Left ventricle myocardium inferior (tissue), 1 donor: ENCODE measurements at places on chromosomes 4 and X. TPM values are rescaled to one million over a fixed set of nuclear protein-coding genes. Genes with fewer than 3 reads are reported as not detected.

DNA sequence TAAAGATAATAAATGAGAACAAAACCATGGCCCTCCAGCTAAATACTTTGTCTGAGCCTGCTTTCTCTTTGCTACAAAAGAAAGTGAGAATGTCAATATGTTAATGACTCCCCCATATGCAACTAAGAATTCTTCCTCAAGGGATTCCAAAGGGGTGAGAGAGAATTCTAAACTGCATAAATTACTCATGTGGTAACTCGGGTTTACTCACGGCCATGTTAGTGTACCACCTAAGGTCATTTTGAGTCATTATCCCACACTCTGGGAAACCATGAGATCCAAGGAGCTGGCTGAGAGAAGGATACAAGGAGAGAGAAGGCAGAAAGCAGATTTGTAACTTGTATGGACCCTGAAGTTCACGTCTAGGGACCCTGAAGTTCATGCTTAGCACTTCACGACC is 190.3 kb downstream of the DHX15 start:
- H3K4me1 ChIP-seq, result no peaks in the 10 kb centered on the region
- no peak overlapping the region for H3K4me3 ChIP-seq
- no peak overlapping the region for H3K27ac ChIP-seq

- H3K27ac ChIP-seq, result no peak overlapping the region
- peaks cover 21% of the 10 kb centered on the region for H3K4me1 ChIP-seq
- H3K36me3 ChIP-seq, result no peaks in the 10 kb centered on the region
- no peaks in the 10 kb centered on the region for H3K27me3 ChIP-seq
These were observed 14.4 kb downstream of the MGARP start for GRCh38 chr4:139265654-139266053.

- no peaks in the 10 kb centered on the region for H3K27me3 ChIP-seq
- no peak overlapping the region for H3K27ac ChIP-seq
- H3K4me1 ChIP-seq, result peaks cover 13% of the 10 kb centered on the region
- H3K4me3 ChIP-seq, result no peak overlapping the region
- no peak for DNase-seq
- peaks cover 24% of the 10 kb centered on the region for H3K36me3 ChIP-seq
These were observed 24.4 kb downstream of the TMEM144 start for GRCh38 chr4:158234671-158235070.

DNA sequence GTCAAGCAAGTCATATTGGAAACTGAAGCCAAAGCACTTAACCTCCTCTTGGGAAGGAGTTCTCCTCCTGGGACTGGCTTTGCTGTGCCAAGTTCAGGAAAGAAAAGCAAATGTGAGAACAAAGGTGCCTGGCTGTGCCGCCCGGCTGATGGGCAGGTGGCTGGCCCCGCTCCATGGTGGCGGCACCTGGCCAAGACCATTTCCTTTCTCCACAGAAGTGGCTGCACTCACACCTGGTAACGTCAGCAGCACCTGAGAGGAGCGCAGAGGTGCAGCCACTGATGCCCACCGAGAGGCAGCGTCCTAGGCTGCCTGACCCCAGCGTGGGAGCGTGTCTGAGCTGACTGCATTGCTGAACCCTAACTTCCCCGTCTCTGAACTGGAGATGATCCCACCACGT is 54.3 kb downstream of the DCTD start:
- no peak overlapping the region for H3K27ac ChIP-seq
- no peaks in the 10 kb centered on the region for H3K27me3 ChIP-seq
- DNase-seq, result no peak
- H3K4me1 ChIP-seq, result no peaks in the 10 kb centered on the region

- H3K27ac ChIP-seq, result no peak overlapping the region
- H3K36me3 ChIP-seq, result no peaks in the 10 kb centered on the region
- H3K4me1 ChIP-seq, result peaks cover 4% of the 10 kb centered on the region
- no peak for DNase-seq
- H3K4me3 ChIP-seq, result no peak overlapping the region
These were observed 75.1 kb downstream of the PDGFC start for GRCh38 chr4:156896527-156896926.

DNA sequence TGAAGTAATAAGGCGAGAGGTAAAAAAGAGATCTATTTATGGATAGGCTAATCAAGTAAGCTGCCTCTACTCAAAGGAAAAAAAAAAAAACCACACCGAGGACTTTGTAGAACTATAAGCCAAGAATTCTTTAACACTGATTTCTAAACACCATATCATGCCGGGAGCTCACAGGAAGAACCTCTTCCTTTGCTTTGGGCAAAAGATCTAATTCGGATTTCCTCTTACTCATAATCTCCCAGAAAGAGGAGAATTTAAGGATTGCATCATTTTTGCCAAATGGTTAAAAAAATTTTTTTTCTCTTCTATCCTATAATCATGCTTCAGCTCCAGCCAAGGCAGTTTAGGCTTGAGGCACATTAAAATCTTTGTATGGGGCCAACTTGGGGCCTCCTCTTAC is 95.5 kb downstream of the ZNF827 start:
- no peak for DNase-seq
- no peak overlapping the region for H3K27ac ChIP-seq
- no peaks in the 10 kb centered on the region for H3K27me3 ChIP-seq
- no peak overlapping the region for H3K4me3 ChIP-seq
- peaks cover 15% of the 10 kb centered on the region for H3K4me1 ChIP-seq
- peaks cover 11% of the 10 kb centered on the region for H3K36me3 ChIP-seq

GRCh38 chr4:8157944-8158709 is 486 bp downstream of the ABLIM2 start:
- DNase-seq, result no peak
- H3K27me3 ChIP-seq, result peaks cover 11% of the 10 kb centered on the region
- no peaks in the 10 kb centered on the region for H3K36me3 ChIP-seq
- H3K4me3 ChIP-seq, result peak overlapping the region; percentile 82
- H3K4me1 ChIP-seq, result peaks cover 39% of the 10 kb centered on the region
- peak overlapping the region; percentile 45 for H3K27ac ChIP-seq

DNA sequence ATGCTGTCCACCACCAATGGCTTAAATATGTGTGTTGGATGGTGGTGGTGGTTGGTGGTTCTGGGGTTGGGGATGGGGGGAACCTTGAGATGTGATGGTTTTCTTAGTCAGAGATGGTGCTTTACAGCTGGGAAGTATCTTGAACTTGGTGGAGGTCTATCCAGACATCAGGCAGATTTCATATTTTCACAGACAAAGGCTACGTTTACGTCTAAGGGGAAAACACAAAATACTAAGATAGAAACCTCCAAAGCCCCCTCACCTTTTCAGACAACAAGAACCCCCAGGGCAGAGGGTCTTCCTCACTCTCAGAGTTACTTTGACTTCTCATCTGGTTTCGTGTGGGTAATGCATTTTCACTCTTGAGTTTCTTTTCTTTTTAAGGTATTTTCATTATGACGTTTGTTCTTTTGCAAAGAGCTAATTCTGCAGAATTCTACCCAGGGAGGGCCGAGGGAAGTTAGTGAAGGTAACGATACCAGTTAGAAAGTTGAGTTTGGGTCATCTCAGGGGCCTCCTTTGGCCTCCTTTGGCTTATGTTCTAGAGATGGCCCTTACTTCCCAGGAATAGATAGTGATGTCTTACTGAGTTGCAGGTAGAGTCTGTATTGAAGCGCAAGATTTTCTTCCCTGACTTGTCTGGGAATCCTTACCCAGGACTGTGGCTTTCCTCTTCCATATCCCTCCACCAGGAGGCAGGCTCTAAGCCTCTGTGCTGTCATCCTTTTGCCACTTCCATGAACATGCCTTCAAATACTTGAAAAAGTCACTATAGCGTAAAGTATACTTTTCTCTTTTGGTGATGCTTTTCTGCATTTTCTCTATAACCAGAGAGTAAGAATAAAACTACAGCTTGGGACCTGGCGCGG is 31.9 kb downstream of the RHOH start:
- no peaks in the 10 kb centered on the region for H3K36me3 ChIP-seq
- H3K27me3 ChIP-seq, result peaks cover 17% of the 10 kb centered on the region
- DNase-seq, result no peak
- H3K4me1 ChIP-seq, result no peaks in the 10 kb centered on the region
- no peak overlapping the region for H3K4me3 ChIP-seq

- no peaks in the 10 kb centered on the region for H3K36me3 ChIP-seq
- no peak overlapping the region for H3K4me3 ChIP-seq
- no peak overlapping the region for H3K27ac ChIP-seq
- DNase-seq, result no peak
- no peaks in the 10 kb centered on the region for H3K27me3 ChIP-seq
These were observed 34.4 kb downstream of the GLRA3 start for GRCh38 chr4:174794543-174795094.

- H3K4me1 ChIP-seq, result no peaks in the 10 kb centered on the region
- no peak for DNase-seq
- no peaks in the 10 kb centered on the region for H3K36me3 ChIP-seq
- H3K27ac ChIP-seq, result no peak overlapping the region
- H3K27me3 ChIP-seq, result no peaks in the 10 kb centered on the region
These were observed 373.5 kb upstream of the ARX start for GRCh38 chrX:25389266-25389665.

- H3K27me3 ChIP-seq, result no peaks in the 10 kb centered on the region
- H3K4me1 ChIP-seq, result peaks cover 47% of the 10 kb centered on the region
- H3K4me3 ChIP-seq, result no peak overlapping the region
- no peaks in the 10 kb centered on the region for H3K36me3 ChIP-seq
- no peak overlapping the region for H3K27ac ChIP-seq
These were observed 84.3 kb upstream of the PRSS48 start for GRCh38 chr4:151192556-151193235.

- no peak overlapping the region for H3K27ac ChIP-seq
- no peaks in the 10 kb centered on the region for H3K4me1 ChIP-seq
- no peak for DNase-seq
- H3K36me3 ChIP-seq, result no peaks in the 10 kb centered on the region
- H3K4me3 ChIP-seq, result no peak overlapping the region
- H3K27me3 ChIP-seq, result no peaks in the 10 kb centered on the region
These were observed 12.9 kb downstream of the CSF2RA start for GRCh38 chrX:1281521-1281920.

GRCh38 chr4:6946497-6946896 is 36.9 kb downstream of the TBC1D14 start:
- no peak overlapping the region for H3K27ac ChIP-seq
- no peak for DNase-seq
- H3K4me1 ChIP-seq, result peaks cover 34% of the 10 kb centered on the region
- no peaks in the 10 kb centered on the region for H3K27me3 ChIP-seq
- no peaks in the 10 kb centered on the region for H3K36me3 ChIP-seq
- H3K4me3 ChIP-seq, result no peak overlapping the region

DNA sequence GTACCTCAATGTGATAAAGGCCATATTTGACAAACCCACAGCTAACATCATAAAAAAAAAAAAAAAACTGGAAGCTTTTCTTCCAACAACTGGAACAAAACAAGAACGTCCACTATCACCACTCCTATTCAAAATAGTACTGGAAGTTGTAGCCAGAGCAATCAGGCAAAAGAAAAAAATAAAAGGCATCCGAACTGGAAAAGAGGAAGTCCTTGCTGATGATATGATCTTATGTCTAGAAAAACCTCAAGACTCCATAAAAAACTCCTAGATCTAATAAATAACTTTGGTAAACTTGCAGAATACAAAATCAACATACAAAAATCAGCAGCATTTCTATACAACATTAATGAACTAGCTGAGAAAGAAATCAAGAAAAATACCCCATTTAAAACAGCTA is 134.3 kb downstream of the TEX11 start:
- no peak overlapping the region for H3K4me3 ChIP-seq
- H3K36me3 ChIP-seq, result no peaks in the 10 kb centered on the region
- no peak overlapping the region for H3K27ac ChIP-seq
- no peak for DNase-seq
- no peaks in the 10 kb centered on the region for H3K4me1 ChIP-seq
- no peaks in the 10 kb centered on the region for H3K27me3 ChIP-seq

GRCh38 chrX:38172596-38172995 is 48.1 kb downstream of the SRPX start:
- no peaks in the 10 kb centered on the region for H3K27me3 ChIP-seq
- DNase-seq, result no peak
- no peak overlapping the region for H3K27ac ChIP-seq
- H3K4me3 ChIP-seq, result no peak overlapping the region
- H3K4me1 ChIP-seq, result no peaks in the 10 kb centered on the region

DNA sequence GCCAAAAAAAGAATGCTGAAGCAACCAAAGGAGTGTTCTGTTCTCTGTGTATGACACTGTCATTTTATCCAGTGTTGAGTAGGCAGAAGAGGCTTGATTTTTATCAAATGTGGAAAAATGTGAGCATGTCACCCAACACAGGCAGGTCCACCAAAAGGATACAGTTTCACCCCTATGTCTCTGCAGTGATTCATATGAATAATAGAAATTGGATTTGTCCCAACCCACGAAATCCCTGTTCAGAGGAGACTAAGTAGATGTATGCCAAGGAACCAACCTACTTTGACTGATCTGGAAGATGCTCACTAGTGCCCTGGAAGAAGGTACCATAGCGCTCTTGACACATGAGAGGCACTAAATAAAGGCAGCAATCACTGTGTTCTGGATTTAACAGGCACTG is 72.5 kb downstream of the FGF13 start:
- DNase-seq, result no peak
- H3K36me3 ChIP-seq, result no peaks in the 10 kb centered on the region
- no peaks in the 10 kb centered on the region for H3K27me3 ChIP-seq
- no peak overlapping the region for H3K4me3 ChIP-seq

- no peaks in the 10 kb centered on the region for H3K27me3 ChIP-seq
- H3K36me3 ChIP-seq, result no peaks in the 10 kb centered on the region
- H3K4me1 ChIP-seq, result peaks cover 27% of the 10 kb centered on the region
These were observed 480.1 kb downstream of the SPRY1 start for GRCh38 chr4:123876671-123877101.

DNA sequence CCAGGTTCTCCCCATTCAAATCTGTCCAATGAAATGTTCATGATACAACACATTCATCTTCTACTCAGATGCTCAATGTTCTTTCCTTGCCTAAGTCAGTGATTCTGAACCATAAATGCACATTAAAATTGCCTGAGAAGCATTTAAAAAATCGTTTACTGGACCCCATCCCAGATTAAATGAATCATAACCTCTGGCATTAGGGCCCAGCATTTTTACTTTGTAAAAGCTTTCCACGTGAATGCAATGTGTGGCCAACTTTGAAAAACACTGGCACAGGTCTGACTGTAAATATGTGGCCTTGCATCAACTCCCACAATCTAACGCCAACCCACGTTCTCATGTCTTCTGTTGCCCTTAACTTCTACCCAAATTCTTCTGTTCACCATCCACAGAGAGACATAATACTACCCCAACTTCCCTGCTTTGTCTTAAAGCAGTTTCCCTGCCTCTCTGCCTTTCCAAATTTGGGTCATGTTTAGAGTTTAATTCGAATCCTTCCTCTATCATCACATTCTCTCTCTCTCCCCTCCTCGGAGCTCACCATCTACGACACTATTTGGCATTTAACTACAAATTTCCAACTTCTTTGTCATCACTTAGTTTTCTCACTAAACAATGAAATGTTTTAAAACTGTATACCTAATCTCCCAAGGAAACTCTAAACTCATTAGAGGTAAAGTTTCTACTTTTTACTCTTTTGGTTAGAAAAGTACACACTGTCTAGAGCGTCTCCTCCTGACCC is 78.7 kb downstream of the PRKG2 start:
- no peaks in the 10 kb centered on the region for H3K36me3 ChIP-seq
- H3K27me3 ChIP-seq, result no peaks in the 10 kb centered on the region
- H3K4me3 ChIP-seq, result no peak overlapping the region
- H3K4me1 ChIP-seq, result no peaks in the 10 kb centered on the region

The SETD7 gene
- total RNA-seq, result 50.7 TPM

The POLN gene
- 2.2 TPM for total RNA-seq

The VCX2 gene
- total RNA-seq, result not detected

The LONRF3 gene
- 0.93 TPM for total RNA-seq

The GAGE12J gene
- total RNA-seq, result not detected

The SMR3B gene
- not detected for total RNA-seq

The CDKL5 gene
- total RNA-seq, result 9.3 TPM

The F11 gene
- total RNA-seq, result 0.30 TPM

The GPC3 gene
- 5.4 TPM for total RNA-seq
